Nephron progenitor cell (in vitro differentiated cells): ENCODE measurements at places on chromosomes 2 and 18.

DNA sequence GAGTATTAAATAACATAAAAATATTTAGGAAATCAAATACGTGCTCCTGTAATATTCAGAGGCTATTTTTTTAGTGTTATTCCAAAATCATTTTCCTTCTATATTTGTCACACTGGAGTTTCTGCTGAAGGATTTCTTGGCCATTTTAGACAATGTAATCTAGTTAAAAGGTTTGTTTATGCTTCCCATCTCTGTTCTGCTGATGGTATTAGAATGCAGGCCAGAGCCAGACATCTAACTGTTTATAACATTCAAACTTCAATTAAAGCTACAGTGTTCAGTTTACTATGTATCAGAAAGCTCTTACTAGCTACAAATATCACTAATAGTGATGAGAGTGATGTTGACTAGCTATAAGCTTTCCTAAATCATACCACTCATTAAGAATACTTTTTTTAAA lies 7.9 kb downstream of the MBD5 start:
- DNase-seq: no peak

DNA sequence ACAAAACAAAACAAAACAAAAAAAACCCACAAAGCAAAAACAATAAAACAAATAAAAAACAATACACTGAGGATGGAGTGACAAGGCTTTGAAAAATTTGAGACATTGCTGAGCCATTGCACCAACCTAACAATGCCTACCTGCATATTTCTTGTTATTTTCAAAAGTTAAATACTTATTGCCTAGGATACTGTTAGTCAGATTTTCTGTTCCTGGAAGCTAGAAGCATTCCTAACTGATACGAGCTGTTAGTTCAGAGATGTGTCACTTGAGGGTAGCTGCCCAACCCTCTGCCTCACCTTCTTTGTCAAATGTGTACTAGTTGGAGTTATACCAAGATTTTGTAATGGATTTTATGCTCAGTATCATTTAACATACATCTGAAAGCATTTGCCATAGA lies 187.2 kb downstream of the TXNL1 start:
- no peak for DNase-seq

- no peak for DNase-seq
Observed at GRCh38 chr2:218995561-218995960, 2.3 kb upstream of the CRYBA2 start.

GRCh38 chr2:192414794-192415193 lies 220.1 kb upstream of the TMEFF2 start:
- DNase-seq: no peak

DNA sequence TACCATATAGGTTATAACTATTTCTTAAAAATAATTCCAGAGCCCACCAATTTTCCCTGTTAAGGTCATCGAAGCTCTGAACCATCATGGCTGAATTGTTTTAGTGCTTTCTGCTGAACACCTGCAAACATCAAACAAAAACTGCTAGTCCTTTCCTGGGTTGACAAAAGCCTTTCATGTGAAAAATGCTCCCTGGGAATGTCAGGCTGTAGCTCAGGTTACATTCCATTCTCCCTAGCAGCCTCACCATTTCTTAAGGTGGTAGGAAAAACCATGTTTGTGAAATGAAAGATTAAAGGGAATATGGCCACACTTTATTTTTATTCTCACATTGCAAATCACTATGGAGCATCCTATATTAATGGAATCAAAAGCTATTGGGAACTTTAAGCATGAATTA lies 5.7 kb downstream of the TCF4 start:
- peak; percentile 15 for DNase-seq

DNA sequence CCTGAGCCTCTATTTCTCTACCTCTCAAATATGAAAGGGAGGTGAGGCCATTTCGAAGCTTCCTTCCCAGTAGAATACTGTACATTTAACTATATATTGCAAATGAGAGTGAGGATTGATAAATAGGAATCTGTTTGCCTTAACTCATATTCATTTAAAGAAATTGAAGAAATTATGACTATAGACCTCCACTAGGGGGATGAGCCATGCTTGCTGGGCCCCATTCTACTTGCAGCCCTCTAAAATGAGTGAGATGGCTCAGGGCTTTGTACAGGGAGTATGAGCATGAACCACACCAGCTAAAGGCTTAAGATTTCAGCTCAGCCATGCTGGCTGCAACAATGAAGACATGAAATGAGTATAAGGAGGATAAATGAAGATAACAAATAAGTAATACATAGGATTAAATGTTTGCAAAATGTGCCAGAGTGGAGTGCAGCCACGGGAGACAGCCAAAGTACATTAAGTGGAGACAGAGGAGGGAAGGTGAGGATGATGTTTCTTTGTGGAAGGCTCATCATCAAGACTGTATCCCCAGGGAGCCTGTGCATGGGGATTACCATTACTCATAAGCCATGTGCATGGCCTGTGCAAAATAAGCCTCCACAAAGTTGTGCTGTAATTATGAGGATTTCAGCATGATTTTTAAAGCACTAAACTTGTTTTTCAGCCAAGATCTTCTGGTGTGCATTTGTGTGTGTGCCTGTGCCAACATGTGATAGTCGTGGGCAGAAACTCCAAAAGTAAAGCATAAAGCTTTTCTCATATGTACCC lies 300.8 kb downstream of the CNTNAP5 start:
- no peak for DNase-seq

DNA sequence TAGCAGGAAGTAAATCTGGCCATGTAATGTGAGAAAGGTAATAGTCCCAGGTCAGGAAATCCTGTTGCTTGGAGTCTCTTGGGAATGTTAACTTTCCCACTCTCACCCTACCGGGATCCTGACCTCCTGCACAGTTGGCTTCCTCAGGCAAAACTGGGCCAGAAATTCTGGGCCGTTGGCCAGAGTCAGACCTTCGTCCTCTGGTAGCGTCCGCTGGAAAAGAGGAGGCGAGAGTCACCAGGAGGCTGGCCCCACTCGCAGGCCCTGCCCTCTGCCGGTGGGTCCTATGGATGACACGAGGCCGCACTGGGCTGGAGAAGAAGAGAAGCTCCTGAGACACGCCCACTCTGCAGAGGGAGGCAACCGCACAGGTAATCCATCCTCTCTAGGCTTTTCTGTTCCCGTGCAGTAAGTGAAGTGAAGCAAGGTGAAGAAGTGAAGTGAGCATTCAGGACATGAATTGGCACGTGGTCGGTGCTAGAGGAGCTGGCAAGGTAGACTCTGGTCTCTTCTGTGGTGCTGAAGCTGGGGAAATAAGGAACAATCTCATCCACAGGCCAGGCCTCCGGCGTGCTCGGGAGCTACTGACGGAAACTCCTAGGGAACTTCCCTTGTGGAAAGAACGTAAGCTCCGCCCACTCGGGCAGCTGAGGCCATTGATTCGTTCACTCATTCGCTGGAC lies 182.7 kb upstream of the GLI2 start:
- peak; percentile 82 for DNase-seq

DNA sequence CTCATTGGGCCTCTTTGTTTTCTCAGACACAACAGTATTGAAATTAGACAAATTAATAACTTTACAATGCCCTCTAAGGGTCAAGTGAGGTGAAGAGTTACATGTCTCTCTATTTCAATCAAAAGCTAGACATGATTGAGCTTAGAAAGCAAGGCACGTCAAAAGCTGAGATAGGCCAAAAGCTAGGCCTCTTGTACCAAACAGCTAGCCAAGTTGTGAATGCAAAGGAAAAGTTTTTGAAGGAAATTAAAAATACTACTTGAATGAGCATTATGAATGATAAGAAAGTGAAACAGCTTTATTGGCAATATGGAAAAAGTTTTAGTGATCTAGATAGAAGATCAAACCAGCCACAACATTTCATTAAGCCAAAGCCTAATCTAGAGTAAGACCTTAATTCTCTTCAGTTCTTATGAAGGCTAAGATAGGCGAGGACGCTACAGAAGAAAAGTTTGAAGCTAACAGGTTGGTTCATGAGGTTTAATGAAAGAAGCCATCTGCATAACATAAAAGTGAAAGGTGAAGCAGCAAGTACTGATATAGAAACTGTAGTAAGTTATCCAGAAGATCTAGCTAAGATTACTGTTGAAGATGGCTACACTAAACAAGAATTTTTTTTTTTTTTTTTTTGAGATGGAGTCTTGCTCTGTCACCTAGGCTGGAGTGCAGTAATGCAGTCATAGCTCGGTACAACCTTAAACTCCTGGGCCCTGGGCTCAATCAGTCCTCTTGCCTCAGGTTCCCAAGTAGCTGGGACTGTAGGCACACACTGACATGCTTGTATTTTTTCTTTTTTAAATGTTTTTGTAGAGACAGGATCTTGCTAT lies 65.5 kb downstream of the FAM117B start:
- DNase-seq: no peak

GRCh38 chr18:64518191-64518590 lies 369.3 kb upstream of the LINC00305 start:
- no peak for DNase-seq

DNA sequence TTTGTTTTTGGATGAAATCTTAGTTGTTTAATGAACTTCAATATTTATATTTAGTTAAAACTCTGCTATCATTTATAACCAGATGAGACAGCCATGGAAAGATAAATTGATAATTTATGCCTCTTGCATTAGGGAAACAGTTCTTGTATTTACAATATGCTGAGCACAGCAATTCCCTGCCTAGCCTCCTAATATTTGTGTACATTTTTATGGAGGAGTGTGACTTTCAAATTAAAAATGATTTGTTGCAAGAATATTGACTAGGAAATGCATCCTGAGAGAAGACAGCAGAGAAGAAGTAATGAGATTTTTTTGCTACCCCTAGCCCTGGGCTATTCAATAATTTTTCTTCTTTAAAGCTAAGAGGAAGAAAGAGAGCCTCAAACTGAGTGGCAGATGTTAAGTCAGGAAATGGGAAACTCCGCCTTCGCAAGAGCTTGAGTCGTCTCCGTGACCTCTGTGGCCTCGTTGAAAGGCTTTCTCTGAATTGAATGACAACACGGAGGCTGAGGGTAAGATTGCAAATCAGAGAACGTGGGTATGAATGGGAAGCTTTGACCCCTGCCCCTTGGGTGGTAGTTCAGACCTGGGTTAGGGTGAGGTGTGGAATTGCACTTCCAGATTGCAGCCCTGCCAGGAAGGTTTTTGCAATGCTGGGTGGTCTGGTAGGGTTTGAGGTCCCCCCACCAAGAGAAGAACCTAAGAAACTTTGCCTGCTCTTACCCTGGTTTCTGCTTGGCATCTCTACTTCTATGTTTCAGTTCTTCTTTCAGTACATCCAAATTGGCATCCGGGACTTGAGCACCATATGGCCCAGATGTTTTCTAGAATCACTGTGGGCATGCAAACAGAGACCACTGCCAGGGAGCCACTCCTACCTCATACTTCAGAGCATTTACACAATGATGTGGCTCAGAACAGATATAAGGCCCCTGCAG lies 210.3 kb upstream of the RBMS1 start:
- peak; percentile 34 for DNase-seq

GRCh38 chr2:11100130-11100529 lies 55.1 kb upstream of the SLC66A3 start:
- DNase-seq: no peak

- DNase-seq: no peak
Observed at GRCh38 chr2:149410701-149411484, 80.5 kb downstream of the LYPD6 start.

DNA sequence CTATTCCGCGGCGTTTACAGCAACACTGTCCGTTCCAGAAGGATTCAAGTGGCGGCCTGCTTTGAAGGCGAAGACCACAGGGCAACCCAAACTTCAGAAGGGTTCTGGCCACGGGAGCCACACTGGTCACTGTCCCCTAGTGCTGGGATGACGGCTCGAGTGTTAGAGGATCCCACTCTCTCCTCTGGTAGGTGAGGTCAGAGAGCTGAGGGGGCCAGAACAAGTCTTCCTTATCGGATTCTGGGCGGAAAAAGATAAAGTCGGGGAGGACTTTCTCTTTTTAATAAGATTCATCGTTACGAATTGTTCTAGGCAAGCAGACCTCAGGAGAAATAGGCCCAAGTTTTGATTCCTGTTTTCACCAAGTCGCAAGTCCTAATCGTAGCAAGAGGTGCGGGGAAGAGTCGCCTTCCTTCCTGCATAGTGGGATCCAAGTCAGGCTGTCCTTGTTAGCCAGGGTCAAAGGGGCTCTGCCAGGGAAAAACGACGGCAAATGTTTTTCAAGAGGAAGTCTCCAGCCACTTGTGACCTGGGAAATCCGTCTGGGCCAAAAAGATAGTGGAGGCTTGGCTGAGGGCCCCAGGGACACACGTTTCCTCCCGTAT lies 864 bp upstream of the MYL12A start:
- DNase-seq: no peak

DNA sequence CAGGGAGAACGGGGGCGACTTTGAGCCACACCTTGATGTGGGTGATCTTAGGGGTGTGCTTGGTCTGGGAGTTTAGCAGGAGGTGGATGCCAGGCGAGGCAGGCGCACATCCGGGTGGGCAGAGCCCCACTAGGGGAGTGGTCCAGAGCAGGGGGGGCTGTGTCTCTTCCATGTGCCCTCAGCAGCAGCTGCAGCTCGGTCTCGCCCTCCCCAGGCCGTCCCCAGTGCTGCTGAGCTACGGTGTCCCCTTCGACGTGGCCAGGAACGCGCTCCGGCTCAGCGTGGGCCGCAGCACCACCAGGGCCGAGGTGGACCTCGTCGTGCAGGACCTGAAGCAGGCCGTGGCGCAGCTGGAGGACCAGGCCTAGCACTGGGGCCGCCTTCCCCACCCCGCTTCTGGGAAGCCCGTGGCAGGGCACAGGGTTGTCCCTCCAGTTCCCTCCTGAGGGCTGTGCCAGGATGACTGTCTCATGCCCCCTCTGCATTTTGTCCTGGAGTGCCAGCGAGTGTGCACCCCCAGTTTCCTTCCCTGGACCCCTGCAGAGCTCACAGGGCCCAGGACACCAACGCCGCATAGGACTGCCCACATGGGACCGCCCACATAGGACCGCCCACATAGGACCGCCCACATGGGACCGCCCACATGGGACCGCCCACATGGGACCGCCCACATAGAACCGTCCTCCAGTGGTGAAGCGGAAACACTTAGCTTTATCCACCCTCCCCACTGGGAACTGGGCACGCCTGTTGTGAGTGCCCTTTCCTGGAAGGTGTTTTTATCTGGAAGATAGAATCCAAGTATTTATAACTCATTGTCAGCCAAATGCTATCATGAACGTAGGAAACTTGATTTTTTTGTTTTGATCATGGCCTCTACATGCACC lies 1.9 kb upstream of the ESPNL start:
- peak; percentile 55 for DNase-seq

- DNase-seq: no peak
Observed at GRCh38 chr18:25373432-25374179, 21.6 kb upstream of the ZNF521 start.

GRCh38 chr2:171924170-171924942 lies 2.1 kb downstream of the HAT1 start:
- DNase-seq: no peak

DNA sequence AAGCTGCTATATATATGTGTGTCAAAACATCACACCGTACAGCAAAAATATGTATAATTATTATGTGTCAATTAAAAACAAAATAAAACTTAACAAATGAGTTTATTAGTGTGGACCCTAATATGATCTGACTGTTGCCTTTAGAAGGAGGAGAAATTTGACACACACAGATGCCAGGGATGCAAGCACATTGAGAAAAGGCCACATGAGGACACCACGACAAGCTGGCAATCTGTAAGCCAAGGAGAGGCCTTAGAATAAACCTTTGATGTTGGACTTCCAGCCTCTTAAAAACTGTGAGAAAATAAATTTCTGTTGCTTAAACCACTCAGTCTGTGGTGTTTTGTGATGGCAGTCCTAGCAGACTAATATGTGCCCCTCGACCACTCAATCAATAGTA lies 214.7 kb downstream of the KCNS3 start:
- DNase-seq: no peak
